Natural killer cell (primary cell): ENCODE measurements at places on chromosomes 13 and 19.

DNA sequence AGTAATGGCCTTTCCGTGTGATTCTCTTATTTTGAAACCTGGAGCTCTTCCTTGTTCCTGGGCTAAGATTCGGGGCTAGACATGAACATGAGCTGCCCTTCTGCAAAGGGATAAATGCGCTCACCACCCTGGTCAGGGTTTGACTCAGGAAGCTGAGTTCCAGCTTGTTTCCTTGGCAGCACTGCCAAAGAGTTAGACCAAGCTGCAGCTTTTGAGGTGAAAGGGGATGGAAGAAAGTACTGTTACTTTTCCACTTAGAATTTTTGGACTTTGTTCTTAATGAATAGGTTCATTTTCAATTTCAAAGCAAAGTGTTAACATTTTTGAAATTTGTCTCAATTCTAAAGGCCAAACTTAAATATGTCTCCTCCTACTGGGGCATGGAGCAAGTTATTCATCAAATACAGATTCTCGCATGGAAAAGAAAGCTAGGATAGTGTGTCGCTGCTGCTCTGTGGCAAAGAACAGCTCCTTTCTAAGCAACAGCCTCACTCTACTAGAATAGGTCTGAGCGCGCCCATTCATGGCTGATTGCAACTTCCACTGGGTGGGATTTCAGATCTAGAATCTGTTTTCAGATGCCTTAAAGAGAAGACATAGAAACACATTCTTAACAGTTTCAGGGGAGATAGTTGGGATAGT, 2.2 kb downstream of the RGCC start:
- no peak for DNase-seq

- no peak for DNase-seq
These were observed 9.6 kb downstream of the SLC44A2 start for GRCh38 chr19:10634963-10635362.

DNA sequence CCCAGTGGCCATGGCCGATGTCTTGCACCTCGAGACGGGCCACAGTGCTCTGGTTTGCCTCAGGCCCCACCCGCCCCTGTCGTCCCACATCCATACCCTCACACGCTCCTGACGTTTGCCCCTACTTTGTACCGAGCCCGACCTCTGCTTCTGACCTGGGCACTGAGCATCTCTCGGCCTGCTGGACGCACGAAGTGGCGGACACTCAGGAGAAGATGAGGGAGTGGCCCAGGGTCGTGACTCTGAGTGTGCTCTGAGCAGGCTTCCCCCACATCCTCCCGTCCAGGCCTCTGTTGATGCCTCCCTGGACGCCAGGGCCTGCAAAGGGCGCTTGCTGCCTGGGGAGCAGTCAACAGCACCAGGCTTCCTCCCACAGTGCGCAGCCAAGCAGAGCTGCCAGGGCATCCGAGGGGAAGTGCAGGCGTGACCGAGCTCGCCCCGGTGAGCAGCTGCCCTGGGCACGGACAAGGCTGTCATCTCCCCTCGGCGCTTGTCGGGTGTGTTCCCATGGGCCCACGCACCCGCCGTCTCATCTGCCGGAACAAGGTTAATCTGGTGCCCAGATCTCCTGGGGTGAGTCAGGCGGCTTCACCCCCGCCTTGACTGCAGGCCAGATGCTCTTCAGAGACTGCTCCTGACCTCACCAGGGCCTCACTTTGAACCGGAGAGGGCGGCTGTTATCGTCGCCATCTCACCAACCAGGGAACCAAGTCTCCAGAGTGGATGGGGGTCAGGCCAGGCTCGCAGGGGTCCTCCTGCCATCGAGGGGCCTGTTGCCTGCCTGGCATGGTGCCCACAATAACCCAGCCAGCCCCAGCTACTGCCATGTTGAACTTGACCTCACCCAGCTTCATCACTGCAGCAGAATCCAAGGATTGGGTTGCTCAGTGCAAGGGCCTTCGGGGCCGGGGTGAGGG, 27.2 kb downstream of the COMP start:
- DNase-seq, result no peak

DNA sequence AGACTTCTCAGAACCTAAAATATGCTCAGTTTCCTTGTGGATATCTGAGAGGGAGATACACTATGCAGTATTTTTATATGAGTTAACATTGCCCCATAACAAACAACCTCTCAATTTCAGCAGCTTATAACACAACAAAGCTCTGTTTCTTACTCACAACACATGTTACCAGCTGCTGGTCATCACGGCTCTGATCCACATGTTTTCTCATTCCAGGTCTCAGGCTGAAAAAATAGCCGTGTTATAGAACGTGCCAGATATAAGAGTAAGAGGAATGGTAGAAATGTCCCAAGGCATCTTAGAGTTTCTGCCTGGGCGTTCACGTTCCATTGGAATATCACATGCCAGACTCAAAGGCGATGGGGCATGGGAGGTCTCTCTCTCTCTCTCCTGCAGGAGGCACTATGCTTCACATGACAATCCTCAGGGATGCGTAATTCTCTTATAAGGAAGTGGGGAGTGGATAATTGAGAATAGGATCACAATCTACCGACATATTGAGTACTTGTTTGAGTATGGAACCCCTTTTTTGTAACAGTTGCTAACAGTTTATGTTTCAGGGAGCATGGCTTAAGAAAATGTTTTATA, 246.6 kb downstream of the NHLRC3 start:
- no peak for DNase-seq

DNA sequence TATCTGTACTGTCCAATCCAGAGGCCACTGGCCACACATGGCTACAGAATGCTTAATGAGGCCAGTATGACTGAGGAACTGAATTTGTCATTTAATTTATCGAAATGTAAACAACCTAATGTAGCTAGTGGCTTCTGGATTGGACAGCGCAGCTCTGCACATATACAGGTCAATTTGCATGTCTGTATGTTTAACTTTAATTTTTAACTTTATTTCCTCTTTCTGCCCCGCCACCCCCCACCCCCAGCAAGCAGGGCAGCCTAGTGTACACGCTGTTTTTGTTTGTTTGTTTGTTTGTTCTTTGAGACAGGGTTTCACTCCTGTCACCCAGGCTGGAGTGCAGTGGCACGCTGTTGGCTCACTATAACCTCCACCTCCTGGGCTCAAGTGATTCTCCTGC, 15.5 kb downstream of the ZSWIM9 start:
- no peak for DNase-seq

- no peak for DNase-seq
These were observed 1690.7 kb downstream of the SLITRK5 start for GRCh38 chr13:89361909-89362308.

DNA sequence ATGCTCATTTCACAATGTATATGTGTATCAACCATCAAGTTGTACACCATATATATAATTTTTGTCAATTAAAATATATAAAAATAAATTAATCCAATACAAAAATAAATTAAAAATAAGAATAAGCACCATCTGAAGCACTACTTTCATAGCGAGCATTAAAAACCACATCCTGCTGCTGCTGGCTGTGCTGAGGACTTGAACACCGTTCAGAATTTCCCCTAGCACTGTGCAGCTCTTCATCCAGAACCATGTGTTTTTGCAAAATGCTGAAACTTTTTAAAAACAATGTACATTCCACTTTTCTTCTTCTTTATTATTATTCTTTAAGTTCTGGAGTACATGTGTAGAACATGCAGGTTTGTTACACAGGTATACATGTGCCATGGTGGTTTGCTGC, 40.0 kb upstream of the FOXO1 start:
- peak; percentile 41 for DNase-seq

DNA sequence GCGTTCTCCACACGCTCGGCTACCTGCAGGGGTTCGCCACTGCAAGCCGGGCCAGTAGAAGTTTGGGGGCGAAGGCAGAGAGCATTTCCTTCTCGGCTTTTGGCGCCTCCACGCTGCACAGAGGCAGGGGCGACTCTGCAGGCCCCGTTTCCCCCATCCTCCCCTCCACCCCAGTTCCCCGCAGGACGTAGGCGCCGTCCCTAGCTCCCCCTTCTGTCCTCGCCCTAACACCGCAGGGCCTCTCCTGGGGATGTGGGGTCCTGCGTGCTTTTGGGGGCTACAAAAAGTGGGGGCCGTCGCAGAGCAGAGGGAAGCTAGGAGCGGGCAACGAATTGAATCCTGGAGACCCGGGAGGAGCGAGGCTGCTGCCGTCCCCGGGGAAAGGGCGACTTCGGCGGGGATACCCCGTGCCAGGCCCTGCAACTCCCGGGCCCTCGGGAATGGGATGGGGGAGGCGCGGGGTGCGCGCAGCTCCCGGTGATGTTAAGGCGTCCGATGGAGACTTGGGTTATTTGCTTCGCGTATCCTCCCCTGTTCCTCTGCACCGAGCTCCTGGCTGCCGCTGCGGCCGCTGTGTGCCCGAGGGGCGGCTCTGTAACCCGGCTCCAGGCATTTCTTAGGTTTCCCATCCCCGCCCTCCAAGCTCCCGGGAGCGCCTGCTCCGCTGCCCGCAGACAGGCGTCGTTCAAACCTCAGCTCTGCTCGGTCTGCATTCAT, 255.9 kb upstream of the SOX21 start:
- DNase-seq, result no peak

- DNase-seq, result no peak
These were observed 551.4 kb upstream of the SGCG start for GRCh38 chr13:22629374-22629773.

GRCh38 chr13:89791971-89792630, 1555.4 kb upstream of the MIR17HG start:
- DNase-seq, result no peak

DNA sequence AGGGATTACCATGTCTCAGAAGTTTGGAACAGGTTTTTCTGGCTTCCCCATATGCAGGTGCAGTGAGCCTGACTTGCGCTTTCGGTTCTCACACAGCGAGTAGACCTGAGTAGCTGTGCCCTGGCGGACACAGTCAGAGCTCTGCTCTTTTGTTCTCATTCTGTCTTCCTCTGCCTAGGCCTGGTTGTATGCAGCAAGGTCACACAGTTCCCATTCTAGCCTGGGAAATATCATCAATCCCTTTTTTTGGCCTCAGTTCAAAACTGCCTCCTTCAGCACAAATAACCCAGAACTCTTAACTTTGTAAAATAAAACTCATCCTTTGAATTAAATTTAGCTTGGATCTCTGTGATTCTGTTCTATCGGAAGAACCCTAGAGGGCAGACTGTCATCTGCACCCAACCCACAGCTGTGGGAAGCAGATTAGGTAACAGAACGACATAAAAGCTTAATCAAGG, 10.2 kb downstream of the OXGR1 start:
- peak; percentile 9 for DNase-seq

DNA sequence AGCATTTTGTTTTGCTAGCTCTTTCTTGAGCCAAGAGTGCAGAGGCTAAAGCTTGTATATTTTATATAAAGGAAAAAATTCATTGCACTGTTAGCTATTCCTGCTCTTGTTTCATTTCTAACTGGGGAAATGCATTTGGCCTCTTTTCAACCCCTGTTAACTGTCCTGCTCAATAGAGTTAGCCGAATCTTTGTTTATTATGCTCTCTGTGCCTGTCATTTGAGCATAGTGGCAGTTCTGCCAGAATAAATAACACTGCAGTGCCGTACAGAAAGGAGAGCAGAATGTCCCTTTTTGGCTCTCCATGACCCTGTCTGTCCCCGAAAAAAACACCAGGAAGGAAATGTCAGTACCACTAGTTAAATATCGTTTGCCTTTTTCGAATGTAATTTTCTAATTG, 350.8 kb downstream of the MYO16 start:
- no peak for DNase-seq
